Activated T-helper 1 cell treated with anti-CD3 and anti-CD28 coated beads, Interleukin-2, amount 50 U/mL, for 16 hours (primary cell): ENCODE measurements at places on chromosomes 11 and 22.

DNA sequence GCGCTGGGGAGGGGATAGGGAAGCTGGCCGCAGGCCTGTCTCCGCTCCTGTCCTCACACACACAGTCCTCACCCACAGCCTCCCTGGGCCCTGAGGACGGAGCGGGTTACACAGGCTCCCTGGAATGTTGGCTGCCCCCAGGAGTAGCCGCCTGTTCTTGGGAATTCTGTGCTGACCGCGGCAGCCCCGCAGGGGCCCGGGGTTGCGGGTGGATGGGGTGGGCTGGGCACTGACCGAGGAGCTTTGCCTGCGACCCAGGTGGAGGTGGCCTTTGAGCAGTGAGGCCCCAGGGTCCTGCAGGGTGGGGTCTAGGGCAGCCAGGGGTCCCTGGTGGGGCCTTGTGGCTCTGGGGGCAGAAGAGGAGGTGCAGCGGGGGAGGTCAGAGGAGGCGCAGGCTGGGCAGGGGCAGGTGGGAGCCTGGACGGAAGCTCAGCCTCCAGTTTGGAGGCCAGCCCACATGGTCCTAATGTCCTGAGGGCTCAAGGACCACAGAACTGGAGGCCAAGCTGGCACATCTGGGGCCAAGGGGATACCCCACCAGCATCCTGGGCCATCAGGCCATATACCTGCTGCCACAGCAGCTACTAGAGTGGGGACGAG lies 6.6 kb upstream of the MRGPRG start:
- no peak for DNase-seq

DNA sequence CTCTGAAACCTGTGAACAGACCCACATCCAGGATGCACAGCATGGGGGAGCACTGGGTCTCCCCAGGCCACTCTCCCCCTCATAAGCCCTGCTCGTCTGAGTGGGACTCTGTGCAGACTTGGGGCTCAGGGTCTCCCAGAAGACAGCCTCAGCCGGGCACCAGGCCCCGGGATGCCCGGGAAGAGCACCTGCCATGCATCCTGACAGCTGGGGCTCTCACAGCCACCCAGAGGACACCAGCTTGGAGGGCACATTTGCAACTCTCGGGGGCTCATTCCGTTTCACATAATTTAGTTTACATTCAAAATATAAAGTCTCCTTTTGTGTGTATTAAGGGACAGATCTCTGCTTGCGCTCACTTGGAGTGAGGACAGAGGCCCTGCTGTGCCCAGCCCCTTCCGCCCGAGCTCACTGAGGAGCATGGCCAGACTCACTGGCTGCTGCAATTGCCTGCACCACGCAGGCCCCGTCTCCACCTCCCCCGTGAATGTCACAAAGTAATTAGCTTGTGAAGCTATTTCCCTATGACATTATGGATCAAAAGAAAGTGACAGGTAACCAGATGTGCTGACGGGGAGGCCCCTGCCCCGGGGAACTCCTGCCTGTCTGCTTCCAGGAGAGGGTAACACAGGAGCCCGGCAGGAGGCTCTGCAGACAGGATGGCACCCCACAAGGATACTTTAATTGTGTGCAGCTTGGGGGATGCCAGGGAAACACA lies 275.6 kb downstream of the BRD1 start:
- DNase-seq: no peak

DNA sequence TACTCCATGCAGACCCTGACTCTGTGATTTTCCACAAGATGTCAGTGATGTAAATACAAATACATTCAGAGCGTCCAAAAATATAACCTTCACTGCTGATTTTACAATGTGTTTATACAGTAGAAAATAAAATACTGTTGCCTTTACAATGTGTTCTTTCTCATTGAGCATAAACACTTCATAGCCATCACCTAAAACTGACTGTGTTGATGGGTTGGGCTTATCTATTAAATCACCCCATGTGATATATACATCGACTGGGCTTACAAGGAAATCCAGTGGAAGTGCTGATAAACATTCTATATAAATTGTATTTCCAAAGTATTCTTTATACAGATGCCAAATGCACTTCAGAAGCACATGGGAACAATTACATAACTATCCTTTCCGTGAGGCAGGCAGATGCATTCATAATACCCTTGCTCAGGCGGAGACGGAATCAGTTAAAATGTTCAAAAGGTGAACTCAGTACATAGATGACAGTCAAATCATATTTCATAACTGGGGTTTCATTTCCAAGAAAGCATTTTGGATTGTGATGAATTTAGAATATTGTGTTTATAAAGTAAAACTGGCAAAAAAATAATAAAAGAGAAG lies 27.7 kb downstream of the DDI1 start:
- no peak for DNase-seq

DNA sequence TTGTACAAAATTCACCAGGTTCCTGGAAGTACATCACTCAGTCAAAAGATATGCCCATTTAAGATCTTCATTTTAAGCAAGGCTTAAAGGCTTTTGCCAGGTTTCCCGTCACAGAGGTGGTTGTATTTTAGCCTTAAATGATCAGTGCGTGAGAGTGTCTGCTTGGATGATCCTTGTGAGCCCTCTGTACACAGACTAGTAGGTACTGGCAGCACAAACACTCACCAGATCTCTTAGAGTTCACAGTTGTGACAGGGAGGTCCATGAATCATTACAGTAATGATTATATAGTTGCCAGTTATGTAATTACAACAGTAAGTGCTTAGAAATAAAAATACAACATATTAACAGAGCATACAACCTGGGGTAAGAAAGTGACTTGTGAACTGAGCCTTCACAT lies 84.2 kb upstream of the SLC25A18 start:
- DNase-seq: no peak

DNA sequence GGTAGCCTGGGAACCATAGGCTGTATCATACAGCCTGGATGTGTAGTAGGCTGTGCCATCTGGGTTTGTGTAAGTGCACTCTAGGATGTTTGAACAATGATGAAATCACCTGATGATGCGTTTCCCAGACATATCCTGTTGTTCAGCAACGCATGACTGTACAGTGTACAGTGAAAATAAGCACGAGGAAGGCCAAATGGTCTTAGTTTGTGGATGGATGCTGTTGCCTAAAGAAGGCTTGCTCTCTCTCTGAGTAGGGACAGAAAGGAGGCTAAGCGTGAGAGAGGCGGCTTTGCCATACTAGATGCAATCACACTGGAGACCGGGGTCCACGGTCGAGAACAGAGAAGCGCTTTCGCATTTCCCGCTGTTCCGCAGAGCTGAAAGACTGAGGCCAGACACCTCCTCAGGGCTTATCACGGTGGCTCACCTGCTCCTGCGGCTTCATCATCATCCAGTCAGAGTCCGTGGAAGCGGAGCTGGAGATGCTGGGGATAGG lies 27.6 kb upstream of the APLP2 start:
- DNase-seq: no peak

DNA sequence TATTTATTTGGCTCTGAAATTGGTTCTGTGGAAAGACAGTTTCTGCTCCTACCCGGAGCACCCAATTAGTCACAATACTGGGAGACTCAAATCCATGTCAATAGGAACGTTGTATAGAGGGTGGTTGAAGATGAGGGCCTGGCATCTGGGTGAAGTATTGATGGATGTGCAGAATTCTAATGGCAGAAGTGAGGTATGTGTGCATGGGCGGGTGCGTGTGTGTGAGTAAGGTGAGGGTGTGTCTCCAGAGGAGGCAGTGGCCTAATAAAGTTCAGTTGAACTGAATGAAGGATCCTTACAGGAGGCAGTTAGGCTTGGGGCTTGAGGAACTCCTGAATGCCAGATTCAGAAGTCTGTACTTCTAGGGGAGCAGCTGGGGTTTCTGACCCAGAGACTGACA lies 71.8 kb upstream of the B3GAT1 start:
- DNase-seq: no peak

- no peak for DNase-seq
Observed at GRCh38 chr11:706957-707816, 1.2 kb downstream of the EPS8L2 start.

GRCh38 chr11:3893311-3893710 lies 37.8 kb downstream of the STIM1 start:
- DNase-seq: no peak

DNA sequence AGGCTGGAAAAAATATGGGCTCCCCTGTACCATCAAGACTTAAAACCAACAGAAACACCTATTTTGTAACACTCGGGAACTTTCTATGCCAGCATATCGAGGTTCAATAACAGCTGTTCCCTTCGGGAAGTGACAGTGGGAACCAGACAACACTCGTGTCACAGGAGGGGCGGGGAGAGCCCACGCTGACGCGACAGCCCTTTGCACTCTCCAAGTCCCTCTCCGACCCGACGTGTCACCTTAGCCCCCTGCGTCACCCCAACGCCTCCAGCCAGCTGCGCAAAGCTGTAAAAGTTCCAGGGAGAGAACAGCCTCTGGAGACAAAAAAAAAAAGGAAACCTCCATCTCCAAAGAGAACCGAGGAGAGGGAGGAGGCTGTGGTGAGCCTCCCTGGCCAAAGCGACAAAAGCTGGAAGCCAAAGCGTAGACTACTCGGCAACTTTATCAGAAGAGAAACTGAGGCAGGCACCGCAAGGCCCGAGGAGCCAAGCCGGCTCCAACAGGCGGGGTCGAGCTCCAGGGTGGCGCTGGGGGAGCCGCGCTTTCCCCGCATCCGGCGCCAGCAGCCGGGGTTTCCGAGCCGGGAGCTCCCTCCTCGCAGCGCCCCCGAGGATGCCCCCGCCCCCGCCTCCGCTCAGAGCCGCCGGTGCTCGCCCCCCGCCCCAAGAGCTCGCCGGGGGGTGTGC lies 751 bp downstream of the ARFGAP3 start:
- DNase-seq: peak; percentile 15

- no peak for DNase-seq
Observed at GRCh38 chr11:113159988-113160807, 154.2 kb upstream of the TTC12 start.

GRCh38 chr11:107018902-107019493 lies 722 bp upstream of the GUCY1A2 start:
- no peak for DNase-seq

DNA sequence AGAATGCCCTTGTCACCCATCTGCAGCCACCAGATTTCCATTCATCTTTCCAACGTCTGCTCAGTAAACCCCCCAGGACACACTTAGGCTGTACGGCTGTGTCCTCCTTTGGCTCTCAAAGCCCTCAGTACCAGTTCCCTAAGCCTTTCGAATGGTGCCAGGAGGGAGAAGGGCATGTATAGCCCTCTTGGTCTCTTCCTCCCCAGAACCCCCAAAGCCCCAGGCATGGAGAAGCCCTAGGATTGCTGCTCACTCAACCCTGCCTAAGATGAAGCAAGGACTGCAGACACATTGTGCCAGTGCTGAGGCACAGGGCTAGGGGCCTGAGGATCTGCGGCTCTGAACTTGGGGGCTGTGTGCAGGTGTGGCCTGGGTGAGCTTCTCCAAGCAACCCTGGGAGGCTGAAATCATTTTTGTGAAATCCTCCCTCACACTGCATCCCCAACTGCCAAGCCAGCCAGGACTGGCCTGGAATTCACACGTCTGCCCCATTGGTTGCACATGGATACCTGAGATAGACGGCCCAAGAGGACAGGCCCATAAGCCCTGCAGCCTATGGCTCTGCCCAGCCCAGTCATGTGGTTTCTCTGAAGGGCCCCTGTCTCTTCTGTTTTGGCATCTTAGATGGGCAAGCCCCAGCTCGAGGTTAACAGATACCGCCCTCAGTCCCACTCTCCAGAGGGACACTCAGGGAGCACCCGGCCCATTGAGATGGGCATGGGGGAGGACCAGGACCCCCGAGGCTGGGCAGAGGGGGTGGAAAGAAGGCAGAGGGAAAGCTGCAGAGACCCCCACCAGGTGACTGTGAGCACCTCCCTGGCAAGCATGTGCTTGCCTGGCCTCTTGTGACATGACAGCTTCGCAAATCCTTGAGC lies 34.0 kb downstream of the KCNQ1OT1 start:
- DNase-seq: no peak

- DNase-seq: no peak
Observed at GRCh38 chr22:21753374-21754111, 17.9 kb upstream of the YPEL1 start.

- DNase-seq: no peak
Observed at GRCh38 chr11:85779956-85780640, 30.8 kb downstream of the SYTL2 start.

DNA sequence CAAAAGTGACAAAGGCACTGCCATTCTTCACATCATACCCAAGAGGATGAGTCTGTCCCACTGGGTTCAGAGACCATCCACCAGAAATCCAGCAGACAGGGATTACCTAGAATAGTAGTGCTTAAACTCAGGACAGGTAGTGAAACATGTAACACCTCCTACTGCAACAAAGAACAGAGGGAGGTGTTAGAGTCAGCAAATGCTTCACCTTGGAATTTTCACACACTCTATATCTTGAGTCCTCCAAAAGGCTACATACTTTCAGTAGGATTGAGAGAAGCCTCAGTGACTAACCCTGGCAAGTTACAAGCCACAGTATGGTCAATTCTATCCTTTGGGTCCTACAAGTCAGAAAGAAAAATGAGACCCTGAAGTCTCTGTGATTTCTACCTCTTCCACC lies 6.0 kb upstream of the CAVIN3 start:
- DNase-seq: no peak

GRCh38 chr22:40175611-40176244 lies 2.0 kb upstream of the TNRC6B start:
- DNase-seq: no peak

DNA sequence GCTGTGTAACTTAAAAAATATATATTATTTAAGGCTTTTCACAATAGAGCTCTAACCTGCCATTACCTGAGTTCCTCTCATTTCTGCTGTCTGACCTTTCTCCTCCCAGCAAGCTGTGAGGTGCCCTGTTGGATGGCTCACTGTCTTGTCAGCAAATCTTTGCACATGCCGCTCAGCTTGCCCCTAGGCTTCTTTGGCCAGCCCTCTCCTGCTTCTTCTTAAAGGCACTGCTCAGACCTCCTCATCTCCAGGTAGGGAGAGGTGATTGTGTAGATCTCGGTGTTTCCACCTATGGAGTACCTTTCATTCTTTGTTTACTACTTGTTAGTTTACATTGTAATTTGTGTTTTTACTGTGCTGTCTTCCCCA lies 96.5 kb downstream of the EXT2 start:
- DNase-seq: no peak

- peak; percentile 55 for DNase-seq
Observed at GRCh38 chr11:2531277-2531986, 86.6 kb downstream of the KCNQ1 start.

DNA sequence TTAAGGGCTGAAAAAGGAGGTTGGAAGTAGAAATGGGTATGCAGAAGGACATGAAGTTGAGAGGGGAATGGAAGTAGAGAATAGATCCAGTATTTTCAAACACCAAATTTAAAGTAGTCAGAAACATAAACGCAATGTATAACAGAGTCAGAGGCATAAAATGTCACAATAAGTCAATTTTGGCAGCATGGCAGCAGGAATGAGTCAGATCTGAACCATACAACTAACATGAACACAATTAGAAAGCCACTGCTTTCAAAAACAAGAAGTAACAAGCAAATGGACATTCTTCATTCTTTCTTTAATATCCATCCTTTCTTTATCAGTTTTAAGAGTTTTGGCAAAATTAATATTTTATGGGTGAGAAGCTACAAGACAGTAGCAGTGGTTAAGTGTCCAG lies 2.5 kb downstream of the CHORDC1 start:
- no peak for DNase-seq

GRCh38 chr22:20058989-20059770 lies 20.9 kb upstream of the DGCR8 start:
- DNase-seq: no peak

GRCh38 chr22:45584621-45585436 lies 82.1 kb downstream of the FBLN1 start:
- DNase-seq: no peak
